K562 (cell line): ENCODE measurements at places on chromosomes 13 and 19.

DNA sequence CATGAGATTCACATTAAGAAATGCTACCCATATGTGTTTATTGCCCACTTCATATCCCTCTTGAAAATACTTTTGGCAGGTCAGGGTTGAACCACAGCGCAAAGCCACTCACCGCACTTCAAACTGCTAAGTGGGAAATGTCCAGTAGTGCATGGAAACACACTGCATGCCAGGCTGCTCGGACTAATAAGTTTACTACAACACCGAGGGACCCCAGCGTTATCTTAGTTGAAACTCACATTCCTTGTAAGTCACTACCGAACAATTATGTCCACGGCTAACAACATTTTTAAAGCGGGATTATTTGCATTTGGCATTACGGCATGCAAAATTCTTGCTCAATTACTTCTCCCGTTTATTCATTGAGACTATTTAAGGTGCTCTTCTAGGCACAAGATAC lies 4.0 kb downstream of the BRD4 start:
- DNase-seq, result no peak

DNA sequence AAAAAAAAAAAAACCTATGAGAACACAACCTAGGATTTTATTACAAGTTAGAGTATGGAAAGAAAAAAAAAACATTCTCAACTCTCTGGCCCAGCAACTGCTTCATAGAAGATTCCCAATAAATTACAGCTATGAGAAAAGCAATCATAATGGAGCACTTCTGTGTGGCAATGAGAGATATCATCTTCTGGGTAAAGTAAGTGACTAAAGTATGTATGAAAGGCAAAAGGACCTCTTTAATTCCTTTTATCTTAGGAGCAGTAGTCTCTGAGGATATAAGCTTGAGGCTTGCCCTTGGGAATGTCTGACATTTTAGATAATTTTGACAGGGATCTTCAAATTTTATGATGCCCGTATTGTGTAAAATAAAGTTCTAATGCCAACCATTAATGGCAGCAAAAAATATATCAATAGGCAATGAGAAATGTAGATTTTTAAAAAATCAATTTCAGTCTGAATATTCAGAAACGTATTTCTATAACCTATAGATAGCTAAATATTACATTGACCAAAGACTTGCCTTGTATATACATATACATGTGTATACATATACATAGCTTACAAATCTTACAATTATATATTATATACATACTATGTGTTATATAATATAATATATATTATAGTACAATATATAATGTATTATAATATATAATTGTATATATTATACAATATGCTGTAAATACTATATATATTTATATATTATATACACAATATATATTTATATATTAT lies 823.9 kb upstream of the SLITRK1 start:
- DNase-seq, result no peak

GRCh38 chr19:49637821-49638738 lies 1.9 kb downstream of the RRAS start:
- DNase-seq, result peak; percentile 75

- no peak for DNase-seq
These were observed 446.4 kb downstream of the COG6 start for GRCh38 chr13:40101708-40102359.

DNA sequence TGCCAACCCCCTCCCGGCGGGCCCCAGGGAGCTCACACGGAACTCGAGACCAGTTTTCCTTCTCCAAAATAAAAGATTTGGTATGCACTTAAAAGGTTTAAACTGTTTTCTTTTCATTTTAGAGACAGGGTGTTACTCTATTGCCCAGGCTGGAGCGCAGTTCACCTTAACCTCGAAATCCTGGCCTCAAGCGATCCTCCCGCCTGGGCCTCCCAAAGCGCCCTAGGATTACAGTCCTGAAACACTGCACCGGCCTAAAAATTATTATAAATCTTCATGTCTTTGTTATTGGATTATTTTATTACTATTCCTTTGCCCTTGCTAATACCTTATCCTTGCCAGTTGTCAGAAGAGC lies 553 bp upstream of the SLC7A1 start:
- DNase-seq, result no peak

GRCh38 chr13:93116809-93117208 lies 109.8 kb upstream of the GPC6 start:
- DNase-seq, result no peak

DNA sequence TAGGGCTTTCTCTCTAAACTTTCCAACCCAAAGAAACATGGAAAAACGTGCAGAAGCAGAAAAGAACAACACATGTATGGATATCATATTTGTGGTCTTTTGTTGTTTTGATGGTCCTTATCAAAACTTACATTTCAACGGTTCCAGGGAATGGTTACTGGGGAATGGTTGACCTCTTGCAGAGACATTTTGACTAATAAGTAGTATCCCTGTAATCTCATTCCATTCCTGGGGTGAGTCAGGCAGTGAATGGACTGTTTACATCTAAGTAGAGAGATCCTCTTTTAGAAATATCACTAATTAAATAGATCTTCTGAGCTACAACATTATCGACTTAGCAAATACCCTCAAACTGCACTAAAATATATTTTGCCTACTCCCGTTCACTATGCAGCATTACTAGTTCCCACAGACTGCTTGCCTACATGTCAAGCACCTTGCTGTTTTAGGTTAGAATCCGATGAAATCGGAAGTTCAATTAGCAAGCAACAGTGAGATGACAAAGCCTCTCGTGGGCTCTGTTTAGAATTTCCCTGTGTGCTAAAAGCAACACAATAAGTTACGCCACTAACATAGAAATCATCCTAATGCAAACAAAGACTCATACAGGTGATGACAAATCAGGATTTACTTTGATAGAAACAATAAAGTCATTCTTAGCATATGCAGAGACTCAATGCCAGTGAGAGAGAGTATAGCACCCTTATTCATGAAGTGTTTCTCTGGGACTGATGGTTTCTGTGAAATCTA lies 797.7 kb upstream of the ARGLU1 start:
- DNase-seq, result no peak

GRCh38 chr19:8703223-8703622 lies 4.6 kb upstream of the ACTL9 start:
- DNase-seq, result no peak

GRCh38 chr13:62444805-62445204 lies 1029.2 kb upstream of the PCDH20 start:
- DNase-seq, result no peak

- no peak for DNase-seq
These were observed 73.5 kb upstream of the IRS2 start for GRCh38 chr13:109859898-109860297.

DNA sequence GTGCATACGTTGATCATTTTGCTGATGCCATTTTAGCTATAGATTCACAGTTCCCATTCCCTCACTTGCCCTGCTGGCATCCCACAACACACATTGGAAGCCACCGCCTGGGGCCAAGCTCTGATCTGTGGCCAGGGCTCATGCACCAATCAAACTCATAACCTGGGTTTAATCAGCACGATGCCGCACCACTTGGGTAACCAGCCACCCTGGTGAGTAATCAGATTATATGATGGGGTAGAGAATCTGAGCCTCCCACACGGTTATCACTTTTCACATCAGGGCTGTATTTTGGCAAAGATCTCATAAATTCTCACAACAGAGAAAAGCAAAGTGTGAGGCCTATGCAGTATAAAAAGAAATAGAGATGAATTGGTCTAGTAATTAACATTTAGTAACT lies 66.0 kb upstream of the TNFRSF19 start:
- DNase-seq, result no peak

- DNase-seq, result no peak
These were observed 18.8 kb downstream of the SMG9 start for GRCh38 chr19:43735957-43736356.

- DNase-seq, result no peak
These were observed 187.9 kb downstream of the USP12 start for GRCh38 chr13:26983543-26984320.

DNA sequence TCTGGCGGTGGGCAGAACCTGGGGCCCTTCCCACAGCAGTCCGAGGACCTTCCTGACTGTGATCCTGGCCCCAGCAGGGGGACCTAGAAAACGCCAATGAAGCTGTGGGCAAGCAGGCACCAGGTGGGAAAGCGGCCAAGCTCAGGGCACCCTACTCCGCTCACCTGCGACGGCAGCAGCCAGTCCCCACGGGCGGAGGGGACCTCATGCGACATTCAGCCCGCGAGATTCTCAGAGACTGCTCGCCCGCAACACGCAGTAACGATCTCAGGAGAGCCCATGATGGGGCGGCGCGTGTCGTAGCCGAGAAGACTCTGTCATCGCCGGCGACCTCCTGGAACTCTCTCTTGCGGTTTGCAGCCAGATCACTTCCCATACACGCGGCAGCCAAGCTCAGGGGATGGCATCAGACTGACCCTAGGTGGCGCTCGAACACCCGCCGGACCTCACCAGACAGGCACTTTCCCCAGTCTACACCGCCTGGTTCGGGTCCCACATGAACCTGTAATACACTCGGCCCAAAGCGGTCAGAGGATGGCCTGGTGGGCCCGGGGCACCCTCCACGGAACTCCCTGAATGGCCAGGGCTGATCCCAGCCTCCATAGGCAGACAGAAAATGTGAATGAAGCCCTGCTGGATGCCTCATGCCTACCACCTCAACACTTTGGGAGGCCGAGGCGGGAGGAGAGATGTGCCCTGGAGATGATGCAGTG lies 26.5 kb downstream of the MAN2B1 start:
- peak; percentile 85 for DNase-seq

- DNase-seq, result no peak
These were observed 1761.8 kb downstream of the SLITRK5 start for GRCh38 chr13:89432997-89433396.

- DNase-seq, result no peak
These were observed 25.7 kb upstream of the PNMA8B start for GRCh38 chr19:46521241-46521868.

- no peak for DNase-seq
These were observed 16.0 kb downstream of the ZNF582 start for GRCh38 chr19:56377105-56377924.
